Osteoblast (primary cell): ENCODE measurements at places on chromosomes 4 and X. TPM values are rescaled to one million over a fixed set of nuclear protein-coding genes. Genes with fewer than 3 reads are reported as not detected.

GRCh38 chrX:97027384-97027922, 143.7 kb downstream of the RPA4 start:
- peaks cover 4% of the 10 kb centered on the region for H3K27me3 ChIP-seq
- H3K4me1 ChIP-seq, result no peaks in the 10 kb centered on the region
- no peak overlapping the region for H3K27ac ChIP-seq
- H3K4me3 ChIP-seq, result no peak overlapping the region
- no peak for DNase-seq
- no peaks in the 10 kb centered on the region for H3K36me3 ChIP-seq

Gene FAAH2
- total RNA-seq, result under 0.01 TPM in 1 of 2 replicates, not detected in the other

- H3K27me3 ChIP-seq, result no peaks in the 10 kb centered on the region
- H3K36me3 ChIP-seq, result no peaks in the 10 kb centered on the region
- no peaks in the 10 kb centered on the region for H3K4me1 ChIP-seq
- DNase-seq, result no peak
- H3K4me3 ChIP-seq, result no peak overlapping the region
Measured at GRCh38 chr4:93749292-93749761, 79.2 kb upstream of the ATOH1 start.

DNA sequence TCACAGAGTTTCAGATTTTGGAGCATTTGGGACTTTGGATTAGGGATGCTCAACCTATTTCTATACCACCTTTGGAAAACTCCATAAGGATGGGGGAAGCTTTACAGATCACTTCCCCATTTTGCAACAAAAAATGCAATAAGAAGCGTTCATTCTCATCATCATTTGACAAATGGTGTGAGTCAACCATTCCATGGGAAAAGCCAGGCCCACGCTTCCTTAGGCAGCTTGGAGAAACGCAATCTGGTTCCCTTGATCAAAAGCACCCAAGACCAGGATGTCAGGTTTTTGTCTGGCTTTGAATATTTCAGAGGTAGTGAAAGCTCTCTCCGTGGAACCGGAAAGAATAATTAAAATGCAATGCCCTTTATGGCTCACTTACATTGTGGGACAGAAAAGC, 79.3 kb upstream of the C4orf50 start:
- no peak overlapping the region for H3K4me3 ChIP-seq
- H3K36me3 ChIP-seq, result no peaks in the 10 kb centered on the region
- no peaks in the 10 kb centered on the region for H3K4me1 ChIP-seq
- H3K27me3 ChIP-seq, result no peaks in the 10 kb centered on the region

DNA sequence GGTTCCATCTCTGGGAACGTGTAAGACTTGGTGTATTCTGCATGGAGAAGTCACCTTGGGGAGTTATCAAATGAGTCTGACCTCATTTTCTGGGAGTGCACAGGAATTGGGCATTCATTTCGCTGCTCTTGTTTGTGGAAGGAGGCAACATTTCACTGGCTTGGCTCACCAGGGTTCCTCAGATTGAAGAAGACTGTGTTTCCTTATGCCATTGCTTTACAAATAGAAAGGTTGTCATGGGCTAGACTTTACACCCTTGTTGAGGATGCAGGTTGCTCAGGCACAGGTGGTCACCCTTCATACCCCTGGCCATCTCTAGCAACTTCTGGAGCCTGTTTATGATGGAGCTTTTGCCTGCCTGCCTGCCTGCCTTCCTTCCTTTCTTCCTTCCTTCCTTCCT, 114.4 kb downstream of the AASDH start:
- no peaks in the 10 kb centered on the region for H3K27me3 ChIP-seq
- H3K4me1 ChIP-seq, result no peaks in the 10 kb centered on the region
- H3K27ac ChIP-seq, result no peak overlapping the region
- DNase-seq, result no peak
- no peak overlapping the region for H3K4me3 ChIP-seq
- H3K36me3 ChIP-seq, result no peaks in the 10 kb centered on the region

Gene FOXR2
- not detected in 2 replicates for total RNA-seq
